ENCODE measurements at places on chromosomes 1 and 21. TPM values are rescaled to one million over a fixed set of nuclear protein-coding genes. Genes with fewer than 3 reads are reported as not detected.
A peak's percentile ranks its signal among the peaks of the same experiment; 100 is the strongest.

The CYP2J2 gene
- 2.7 TPM for total RNA-seq

The LRRC53 gene
- total RNA-seq, result not detected

The TDRD5 gene
- total RNA-seq, result not detected

- DNase-seq, result no peak
Measured at GRCh38 chr1:11169202-11169601, 20.0 kb upstream of the ANGPTL7 start.

The HLX gene
- not detected for total RNA-seq

The AMY1C gene
- total RNA-seq, result not detected

DNA sequence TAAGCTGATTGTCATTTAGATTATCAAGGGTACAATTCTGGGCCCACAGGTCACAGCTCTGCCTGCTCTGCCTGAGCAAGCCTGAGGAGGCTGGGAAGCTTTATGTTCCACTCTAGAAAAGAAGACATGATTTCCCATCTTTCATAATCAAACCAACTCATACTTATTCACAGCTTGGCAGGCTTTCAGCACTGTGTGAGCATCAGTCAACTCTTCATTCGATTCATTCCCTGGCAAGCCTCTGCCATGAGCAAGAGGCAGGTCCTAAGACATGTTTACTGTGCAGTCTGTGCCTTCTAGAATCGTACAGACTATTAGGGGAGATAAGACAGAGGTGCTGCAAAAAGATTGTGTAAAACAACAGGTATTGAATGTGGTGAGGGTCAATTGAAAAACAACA is 24.5 kb upstream of the KIRREL1 start:
- no peak for DNase-seq

DNA sequence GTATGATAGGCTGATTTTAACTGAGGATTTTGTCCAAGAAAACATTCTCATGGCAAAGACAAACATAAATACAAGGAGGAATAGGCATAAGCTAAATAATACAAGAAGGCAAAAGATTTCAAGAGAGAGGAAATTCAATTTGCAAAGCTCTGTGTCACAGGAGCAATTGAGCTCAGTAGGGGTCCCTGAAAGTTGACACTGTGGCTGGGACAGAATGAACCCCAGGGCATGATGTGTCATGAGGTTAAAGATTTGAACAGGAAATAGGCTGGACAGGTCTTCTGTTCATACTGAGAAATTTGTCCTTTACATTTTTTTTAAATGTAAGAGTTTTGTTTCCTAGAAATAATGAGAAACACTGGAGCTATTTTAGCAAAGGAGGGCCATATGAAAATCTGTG is 555.4 kb upstream of the NEGR1 start:
- no peak for DNase-seq

DNA sequence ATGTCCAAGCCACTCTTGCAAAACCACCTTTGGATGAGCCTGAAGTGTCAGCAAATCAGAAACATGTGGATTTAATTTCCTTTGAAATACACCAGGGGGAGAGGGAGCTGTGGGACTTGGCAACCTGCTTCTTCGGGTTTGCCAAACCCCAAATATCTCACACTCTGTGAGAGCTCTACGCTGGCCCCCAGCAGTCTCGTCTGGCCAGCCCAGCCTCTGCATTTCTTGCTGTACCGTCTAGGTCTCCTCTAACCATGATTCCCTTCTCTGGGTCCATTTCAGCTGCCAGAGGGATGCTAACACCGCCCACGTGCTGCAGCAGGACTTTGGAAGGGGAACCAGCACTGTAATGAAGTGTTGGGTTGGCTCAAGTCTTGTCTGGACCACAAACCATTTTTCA is 114.6 kb downstream of the MRPS6 start:
- DNase-seq, result no peak

GRCh38 chr1:105652109-105652508 is 1404.4 kb upstream of the PRMT6 start:
- DNase-seq, result no peak

GRCh38 chr1:6126521-6127067 is 53.5 kb downstream of the CHD5 start:
- no peak for DNase-seq

DNA sequence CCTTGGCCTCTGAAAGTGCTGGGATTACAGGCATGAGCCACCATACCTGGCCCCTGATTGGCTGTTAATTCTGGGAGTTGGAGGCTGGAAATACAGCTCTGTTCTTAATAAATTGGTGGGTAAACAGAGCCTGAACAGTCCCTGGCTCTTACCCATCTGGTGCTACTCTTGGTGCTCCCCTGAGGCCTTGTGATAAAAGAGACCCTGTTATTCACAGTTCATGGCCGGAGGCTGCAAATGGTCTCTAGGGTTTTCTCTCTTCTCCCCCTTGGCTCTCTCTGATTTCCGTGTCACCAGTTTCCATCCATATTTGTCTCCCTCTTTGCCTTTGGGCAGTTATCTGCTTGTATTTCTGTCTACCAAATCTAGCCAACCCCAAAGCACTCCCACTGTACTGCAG is 17.2 kb downstream of the NFASC start:
- DNase-seq, result no peak

- DNase-seq, result no peak
Measured at GRCh38 chr1:198128533-198128932, 28.3 kb upstream of the NEK7 start.

The PLPPR5 gene
- not detected for total RNA-seq

DNA sequence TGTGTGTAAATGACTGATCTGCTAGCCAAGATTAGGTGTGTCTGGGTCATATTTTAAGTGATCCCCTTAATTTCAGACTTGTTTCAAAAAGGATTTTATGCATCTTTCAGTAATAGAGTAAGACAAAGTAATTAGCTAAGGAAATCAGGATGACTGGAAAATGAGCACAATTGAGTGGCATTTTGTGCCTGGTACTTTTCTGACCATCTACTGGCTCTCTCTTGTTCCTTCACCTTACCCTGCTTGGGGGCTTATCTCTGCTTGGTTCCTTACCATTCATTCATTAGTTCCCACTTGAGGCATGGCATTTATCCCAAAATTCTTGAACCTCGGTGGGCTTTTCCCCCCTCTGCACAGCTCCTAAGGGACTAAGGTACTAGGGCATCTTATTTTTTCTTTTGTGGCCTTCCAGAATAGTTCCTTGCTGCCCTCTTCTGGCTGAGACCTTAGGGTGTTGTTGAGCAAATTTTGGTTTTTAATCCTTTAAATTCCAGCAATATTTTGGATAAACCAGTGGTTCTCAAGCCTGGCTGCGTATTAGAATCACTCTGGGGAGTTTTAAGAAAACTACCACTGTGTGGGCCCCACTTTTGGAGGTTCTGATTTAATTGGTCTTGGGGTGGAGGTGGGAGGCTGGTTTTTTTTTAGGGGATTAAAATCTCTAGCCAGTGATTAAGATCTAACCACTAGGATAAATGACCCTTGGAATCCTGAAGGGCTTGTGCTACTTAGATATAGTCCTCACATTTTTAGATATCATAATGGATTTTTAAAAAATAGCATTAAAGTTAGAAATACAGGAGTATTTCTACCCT is 50.8 kb downstream of the HS2ST1 start:
- peak; percentile 24 for DNase-seq

GRCh38 chr1:2112280-2112701 is 62.1 kb downstream of the PRKCZ start:
- no peak for DNase-seq

- no peak for DNase-seq
Measured at GRCh38 chr1:56961426-56961825, 4.4 kb downstream of the C8B start.

The TNFRSF4 gene
- 1.6 TPM for total RNA-seq

GRCh38 chr21:19590044-19590443 is 1186.5 kb upstream of the TMPRSS15 start:
- DNase-seq, result no peak

The C21orf58 gene
- 59.0 TPM for total RNA-seq

The HPCA gene
- total RNA-seq, result not detected

- DNase-seq, result no peak
Measured at GRCh38 chr1:158972841-158973240, 36.9 kb upstream of the IFI16 start.

- no peak for DNase-seq
Measured at GRCh38 chr1:113605146-113605545, 154.1 kb downstream of the PHTF1 start.

The GJA9 gene
- not detected for total RNA-seq

DNA sequence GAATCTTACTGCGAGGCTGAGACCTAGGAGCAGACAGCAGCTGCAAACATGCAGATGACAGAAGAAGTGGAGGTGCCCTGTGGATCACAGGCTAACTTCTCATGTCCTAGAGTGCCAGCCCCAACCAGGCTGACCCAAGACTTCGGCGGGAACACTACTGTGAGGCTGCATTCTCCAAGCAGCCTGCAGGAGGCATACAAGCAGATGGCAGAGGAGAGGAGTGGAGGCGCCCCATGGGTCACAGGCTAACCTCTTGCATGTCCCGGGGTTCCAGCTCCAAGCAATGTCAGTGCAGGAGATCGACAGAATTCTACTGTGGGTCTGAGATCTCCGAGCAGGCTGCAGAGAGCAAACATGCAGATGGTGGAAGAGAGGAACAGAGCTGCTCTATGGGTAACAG is 98.1 kb upstream of the ZNF678 start:
- no peak for DNase-seq

The SLAMF6 gene
- 23.9 TPM for total RNA-seq

DNA sequence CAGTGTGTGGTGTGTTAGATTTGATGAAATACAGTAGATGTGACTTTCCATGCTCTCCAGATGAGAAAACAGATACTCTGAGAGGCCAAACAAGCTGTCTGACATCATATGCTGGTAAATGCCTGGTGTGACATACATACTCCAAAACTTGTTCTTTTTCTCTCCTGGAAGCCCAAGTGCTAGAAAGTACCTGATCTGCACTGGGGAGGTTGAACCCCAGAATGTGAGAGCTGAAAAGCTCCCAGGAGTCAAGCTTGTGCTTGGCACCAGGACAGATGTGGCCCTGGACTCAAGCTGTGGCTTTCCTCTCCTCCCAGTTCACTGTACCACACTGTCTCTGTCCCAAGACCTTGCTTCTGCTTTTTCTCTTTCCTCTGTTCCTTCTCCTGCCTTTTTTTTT is 389.0 kb upstream of the USP24 start:
- DNase-seq, result no peak

The PGBD5 gene
- not detected for total RNA-seq

The LY9 gene
- total RNA-seq, result 24.9 TPM

The DSCAM gene
- total RNA-seq, result not detected

GRCh38 chr1:214102907-214103306 is 115.1 kb downstream of the PROX1 start:
- DNase-seq, result no peak

The TNFRSF18 gene
- 17.5 TPM for total RNA-seq

GRCh38 chr1:209643285-209644020 is 8.8 kb downstream of the LAMB3 start:
- no peak for DNase-seq

DNA sequence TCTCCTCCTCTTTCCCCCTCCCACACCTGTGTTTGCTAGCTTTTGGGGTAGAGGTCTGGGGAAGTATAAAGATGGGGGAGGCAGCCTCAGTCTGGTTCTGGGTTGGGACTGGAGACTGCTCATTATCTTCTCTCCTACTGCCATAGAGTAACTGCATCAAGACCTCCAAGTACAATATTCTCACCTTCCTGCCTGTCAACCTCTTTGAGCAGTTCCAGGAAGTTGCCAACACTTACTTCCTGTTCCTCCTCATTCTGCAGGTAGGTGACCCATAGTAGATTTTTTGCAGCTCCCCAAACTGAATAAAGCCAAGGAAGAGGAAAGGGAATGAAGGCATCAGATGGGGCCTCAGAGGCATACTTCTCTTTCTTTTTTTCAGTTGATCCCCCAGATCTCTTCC is 5.3 kb downstream of the ATP8B2 start:
- DNase-seq, result no peak

DNA sequence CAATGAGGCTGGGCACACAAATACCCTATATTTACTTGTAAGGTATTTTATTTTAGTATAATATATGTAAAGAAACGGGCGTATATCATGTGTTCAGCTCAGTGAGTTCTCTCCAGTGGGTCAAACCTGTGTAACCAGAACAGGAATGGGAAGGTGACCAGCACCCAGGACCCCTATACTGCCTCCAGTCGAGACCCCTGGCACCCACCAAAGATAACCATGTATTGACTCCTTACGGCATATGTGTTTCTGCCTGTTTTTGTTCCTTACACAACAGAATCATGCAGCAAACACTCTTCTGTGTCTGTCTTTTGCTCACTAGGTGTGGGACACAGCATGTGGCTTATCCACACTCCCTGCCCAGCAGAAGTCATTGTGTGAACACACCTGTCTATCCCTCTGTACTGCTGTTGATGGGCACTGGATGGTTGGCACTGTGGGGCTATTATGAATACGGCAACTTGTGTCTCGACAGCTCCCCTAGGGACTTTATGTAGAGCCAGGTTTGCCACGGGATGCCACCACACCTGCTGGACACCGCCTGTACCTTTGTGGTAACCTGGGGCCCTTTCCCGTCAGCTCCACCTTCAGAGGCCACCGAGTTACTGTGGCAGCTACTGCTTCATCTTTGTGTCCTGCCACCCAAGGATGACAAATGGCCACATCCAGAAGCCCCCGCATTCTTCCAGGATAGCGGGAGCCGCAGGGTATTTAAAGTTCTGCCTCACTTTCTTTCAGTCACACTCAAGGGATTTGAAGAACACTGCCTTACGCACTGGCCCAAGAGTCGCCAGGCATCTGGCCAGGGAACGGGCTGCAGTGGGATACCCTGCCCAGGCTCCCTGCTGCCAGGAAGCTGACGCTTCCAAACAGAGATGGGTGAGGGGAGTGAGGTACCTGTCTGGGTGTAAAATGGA is 23.5 kb upstream of the C2CD2 start:
- no peak for DNase-seq

The TMCO2 gene
- not detected for total RNA-seq

- peak; percentile 29 for DNase-seq
Measured at GRCh38 chr1:183185941-183186490, at the start of gene LAMC2. Gene LAMC2, plus strand, starts transcription at chr1:183186264. Its CDS starts 89 bp downstream, at chr1:183186353.

DNA sequence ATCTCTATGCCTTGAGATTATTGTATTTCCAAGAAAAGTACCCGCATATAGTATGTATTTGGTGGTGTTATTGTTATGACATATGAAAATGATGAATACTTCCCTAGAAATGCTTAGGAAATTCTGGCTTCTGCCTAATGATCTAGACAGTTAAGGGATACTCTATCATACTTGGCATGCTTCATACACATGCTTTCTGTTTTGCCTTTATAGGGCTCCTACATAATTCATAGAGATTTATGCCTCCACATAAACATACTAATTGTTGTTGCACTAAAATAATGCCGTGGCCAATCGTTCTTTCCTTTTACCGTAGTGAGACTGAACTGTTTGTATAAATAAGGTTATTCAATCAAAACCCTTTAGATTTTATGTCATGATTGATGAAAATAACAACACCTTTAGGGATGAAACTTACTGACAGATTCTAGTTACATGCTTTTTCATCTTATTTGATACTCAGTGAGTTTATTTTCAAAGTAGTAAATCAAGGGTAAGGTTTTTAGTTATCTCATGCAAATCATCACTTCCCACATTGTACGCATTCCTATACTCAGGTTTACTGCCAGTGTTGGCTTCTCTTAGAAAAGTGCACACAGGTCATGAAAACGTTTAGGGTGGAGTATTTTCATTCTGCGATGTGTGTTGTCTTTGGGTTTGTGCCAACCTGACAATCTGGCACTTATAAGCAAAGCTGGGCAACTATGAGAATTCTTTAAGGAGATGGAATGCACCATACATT is 40.5 kb upstream of the SCYL3 start:
- DNase-seq, result no peak

The NDC1 gene
- 27.8 TPM for total RNA-seq

GRCh38 chr1:44485229-44485933 is 80.3 kb downstream of the RNF220 start:
- DNase-seq, result no peak
